ENCODE measurements at places on chromosomes 5 and 9.

DNA sequence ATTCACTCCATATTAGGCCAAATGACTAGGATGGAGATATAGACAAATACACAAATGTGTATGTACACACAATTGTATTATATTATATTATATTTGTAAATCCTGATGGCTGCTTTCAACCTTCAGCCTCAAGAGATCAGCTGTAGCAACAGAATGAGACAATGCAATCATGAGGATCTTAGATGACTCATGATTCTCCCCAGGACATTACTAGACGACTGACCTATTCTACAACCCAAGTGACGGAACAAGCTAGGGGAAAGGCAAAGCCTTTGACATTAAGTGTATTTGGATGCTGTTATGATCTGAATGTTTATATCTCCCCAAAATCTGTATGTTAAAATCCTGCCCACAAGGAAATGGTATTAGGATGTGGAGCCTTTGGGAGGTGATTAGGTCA is 66.5 kb downstream of the COX7C start:
- DNase-seq, result no peak

GRCh38 chr5:90014420-90014819 is 395.1 kb downstream of the CETN3 start:
- no peak for DNase-seq

DNA sequence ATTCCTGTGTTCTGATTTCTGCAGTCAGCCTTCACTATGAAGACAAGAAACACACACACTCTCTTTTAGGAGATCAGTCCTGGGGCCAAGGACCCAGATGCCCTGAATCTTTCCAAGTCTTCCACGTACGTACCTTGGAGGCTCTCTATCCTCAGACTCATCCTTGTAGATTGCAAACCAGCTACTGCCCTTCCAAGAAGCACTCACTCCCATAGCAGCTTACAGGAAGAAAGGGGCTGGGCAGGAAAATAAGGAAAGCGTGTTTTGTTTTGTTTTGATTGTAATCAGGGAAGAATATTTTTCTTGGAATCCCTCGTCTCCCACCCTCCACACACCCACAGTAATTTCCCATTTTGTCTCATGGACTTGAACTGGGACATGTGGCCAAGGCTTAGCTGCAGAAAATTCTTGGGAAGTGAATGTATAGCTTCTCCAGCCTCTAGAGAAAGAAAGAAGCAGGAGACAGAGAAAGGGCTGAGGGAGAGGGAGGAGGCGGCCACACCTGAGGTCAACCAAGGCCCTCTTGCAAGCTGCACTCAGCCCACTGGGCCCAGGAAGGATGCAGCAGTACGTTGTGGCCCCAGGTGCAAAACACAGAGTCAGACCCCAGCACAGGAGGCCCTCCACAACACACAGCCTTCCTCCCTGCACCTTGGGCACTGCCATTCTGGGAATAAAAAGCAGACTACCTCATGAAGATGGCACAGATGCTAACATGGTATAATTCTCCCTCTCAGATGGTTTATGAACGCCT is 29.9 kb downstream of the IRX2 start:
- no peak for DNase-seq

GRCh38 chr5:79488058-79488457 is 25.9 kb downstream of the HOMER1 start:
- DNase-seq, result no peak

- no peak for DNase-seq
These were observed 49.0 kb upstream of the LMX1B start for GRCh38 chr9:126564716-126565115.

GRCh38 chr9:74800226-74800625 is 87.5 kb downstream of the TRPM6 start:
- no peak for DNase-seq

DNA sequence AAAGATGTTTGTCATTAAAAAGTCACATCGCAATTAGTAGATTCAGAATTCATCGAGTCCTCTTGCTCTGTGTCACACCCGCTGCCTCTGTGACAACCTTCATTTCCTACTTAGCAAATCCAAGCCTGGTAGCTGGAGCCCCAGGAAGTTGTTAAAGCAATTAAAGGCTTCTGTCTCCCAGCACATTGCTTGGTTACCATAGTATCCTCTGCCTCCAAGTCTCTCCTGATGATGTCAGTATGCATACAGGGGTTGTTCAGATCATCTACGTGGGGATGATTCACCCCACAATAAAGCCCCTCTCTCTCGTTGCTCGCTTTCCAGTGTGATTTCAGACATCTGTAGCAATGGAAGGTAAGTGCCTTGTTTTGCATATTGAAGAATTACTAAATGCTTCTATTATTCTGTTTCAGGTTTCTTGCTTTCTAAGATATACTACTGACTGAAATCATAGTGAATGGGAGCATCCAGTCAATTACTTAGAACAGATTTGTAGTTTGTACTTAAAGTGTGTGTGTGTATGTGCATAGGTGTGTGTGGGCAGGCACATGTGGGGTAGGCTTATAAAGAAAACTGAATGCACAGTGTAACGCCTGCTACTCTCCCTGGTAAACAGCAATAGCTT is 52.9 kb downstream of the PAM start:
- DNase-seq, result no peak

DNA sequence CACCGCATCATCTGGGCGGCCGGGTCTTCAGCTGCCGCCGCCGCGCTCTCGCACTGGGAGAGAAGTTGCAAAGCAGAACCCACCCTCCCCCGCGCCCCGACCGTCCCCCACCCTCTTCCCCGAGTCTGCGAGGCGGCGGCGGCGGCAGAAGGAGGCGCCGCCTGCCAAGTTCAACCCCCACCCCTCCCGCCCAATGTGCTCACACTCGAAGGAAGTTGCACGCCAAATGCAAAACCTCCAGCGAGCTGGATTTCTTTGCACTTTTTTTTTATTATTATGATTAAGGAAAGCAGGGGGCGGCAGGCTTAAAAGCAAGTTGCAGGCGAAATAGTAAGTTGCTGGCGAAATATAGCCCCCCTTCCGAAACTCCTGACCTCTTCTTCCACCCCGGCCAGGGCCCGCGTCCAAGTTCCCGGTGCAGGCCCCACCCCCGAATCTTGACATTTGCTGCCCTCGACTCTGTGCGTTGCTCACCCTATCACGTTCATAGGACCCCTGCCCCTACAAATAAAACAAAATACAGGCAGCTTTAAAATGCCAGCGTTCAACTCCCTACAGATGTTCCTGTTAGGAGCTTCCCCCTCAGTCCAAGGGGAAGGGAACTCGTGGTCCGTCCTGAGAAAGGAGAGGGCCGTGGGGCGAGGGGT is 1.1 kb upstream of the NR3C1 start:
- DNase-seq, result peak; percentile 86

DNA sequence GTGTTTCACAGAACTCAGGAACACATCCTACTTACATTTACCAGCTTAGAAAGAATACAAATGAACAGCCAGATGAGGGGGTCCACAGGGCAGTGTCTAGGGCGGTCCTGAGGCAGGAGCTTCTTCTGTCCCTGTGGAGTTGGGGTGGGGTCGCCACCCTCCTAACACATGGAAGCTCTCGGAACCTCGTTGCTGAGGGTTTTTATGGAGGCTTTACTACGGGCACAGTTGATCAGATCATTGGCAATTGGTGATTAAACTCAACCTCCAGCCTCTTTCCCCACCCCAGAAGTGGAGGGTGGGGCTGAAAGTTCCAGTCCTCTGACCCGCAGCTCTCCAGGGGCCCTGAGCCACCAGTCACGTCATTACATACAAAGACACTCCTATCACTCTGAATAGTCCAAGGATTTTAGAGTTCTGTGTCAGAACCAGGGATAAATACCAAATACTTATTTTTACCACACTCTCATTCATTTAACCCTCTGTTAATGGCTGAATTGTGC is 156.9 kb downstream of the COL23A1 start:
- no peak for DNase-seq

DNA sequence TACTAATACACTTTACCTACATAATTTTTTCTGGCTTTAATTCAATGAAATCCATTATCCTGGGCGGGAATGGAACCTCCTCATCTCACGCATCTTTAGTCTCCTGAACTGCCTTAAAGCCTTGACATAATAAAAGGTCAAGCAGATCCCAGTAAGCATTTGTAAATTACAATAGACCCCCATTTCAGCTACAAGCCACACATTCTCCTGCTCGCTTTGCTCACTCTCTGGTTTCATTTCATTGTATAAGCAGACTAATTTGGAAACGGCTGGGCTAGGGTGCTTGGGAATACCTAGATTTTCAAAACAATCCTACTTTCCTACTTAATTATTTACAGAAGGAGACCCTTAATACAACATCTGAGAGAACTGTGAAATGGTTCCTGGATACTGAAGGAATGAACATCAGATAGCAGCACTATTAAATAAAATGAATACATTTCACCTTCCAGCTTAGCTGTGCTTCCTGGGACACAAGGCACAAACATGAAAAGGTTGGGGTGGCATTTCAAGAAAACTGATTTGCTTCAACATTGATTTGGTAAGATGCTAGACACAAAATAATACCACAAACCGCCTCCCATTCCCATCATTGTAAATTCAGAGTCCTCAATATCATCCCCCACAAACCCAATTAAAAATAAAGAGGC is 1.5 kb downstream of the JAKMIP2 start:
- DNase-seq, result no peak

DNA sequence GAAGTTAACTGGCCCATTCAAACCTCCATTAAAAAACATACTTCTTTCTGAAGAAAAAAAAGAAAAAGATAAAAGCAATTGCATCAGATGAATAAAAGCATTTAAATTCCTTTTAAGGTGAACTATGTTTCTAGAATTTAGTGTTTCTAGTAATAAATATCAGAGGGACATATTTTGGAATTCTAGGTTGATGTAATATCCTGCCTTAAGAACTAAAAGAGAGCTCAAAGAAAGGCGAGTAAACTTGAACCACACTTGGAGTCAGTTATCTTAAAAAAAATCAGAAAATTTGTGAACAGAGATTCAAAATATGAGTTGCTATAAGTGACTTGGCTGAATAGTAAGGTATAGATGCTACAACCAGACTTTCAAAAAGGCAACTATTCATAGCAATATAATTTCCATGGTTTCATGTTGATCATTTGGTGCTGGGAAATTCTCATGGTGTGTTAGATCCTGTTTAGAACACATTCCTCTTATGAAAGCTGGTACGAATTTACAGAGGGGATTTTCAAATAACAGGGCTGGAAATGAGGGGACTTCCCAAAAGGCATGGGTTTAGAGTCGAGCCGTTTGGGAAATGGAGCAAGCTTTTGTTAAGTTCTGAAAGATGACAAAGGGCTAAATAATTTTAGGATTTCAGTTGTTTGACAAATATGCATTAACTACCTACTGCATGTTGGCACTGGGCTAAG is 37.6 kb upstream of the RAI14 start:
- no peak for DNase-seq

- no peak for DNase-seq
These were observed 18.8 kb downstream of the GLE1 start for GRCh38 chr9:128523199-128523925.

DNA sequence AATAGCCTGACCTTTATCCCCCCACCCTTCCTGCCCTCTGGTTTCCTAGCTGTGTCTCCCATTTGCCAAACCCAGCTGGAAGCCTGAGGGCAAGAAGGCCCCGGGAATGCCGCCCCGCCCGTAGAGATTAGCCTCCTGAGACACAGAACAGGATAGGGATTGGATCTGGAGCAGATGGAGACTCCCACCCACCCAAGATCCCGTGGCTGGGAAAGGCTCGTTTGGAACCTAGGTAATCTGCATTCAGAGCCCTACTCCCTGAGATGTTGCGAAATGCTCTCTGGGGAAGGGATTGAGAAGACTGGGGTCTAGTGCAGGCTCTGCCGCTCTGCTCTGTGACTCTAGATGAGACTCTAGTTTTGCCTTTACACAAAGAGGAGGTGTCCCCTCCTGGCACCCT is 10.9 kb downstream of the AQP3 start:
- DNase-seq, result no peak

DNA sequence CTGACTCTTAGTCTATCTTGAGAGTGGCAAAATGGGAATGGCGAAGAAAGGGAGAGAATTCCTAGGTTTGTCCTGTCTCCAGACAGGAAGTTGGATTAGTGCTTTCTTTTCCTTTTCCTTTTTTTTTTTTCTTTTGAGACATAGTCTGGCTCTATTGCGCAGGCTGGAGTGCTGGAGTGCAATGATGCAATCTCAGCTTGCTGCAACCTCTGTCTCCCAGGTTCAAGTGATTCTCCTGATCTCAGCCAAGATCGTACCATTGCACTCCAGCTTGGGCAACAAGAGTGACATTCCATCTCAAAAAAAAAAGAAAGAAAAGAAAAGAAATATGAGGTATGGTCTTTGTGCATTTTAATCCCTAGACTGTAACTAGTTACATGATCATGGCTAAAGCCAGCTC is 12.6 kb upstream of the KIF27 start:
- DNase-seq, result no peak

DNA sequence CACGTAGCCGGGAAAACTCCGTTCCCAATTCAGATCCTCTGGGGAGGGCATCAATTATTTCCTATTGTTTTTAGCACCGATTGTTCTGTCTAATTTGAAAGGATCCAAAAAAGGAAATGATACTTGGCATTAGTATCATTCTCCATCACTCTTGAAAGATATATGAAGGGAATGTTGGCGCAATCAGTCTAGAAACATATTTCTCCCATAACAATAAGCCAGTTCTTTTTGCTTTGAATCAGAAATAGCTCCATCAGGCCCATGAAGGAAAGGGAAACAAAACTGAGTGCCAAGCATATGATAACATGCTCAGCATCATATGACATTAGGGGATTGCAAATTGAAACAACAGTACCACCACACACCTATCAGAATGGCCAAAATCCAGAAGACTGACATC is 39.8 kb downstream of the SRD5A1 start:
- no peak for DNase-seq

DNA sequence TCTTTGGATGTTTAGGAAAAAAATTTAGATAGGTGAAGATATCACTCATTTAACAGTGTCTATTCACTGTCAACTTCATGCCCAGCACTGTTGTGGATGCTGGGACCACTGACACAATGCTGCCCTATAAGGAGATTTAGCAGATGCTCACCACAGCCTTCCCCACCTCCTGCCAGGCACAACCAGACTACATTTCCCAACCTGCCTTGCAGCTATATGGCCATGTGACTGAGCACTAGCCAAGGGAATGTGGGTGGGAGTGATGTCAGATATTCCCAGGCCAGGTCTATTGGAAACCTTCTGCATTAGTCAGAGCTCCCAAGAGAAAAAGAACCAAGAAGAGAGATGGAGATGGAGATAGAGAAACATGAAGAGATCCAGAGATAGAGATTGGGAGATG is 302.6 kb upstream of the TAS2R1 start:
- no peak for DNase-seq

DNA sequence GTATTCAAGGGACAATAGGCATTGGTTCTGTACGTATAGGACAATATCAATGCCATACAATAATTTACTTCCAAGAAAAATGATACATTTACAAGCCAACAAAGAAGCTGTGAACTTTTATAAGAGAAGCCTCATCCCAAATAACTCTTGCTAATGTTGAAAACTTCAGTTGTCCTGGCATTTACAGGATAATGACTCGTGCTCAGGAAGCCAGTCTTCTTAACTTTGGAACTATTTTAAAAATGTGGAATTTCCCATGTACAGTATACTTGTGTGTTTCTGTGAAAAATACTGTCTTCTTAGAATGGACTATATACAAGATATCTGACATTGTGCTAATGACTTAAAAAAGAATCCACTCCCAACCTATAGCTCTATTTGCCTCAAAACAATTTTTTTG is 1479.3 kb upstream of the CDH9 start:
- DNase-seq, result no peak

GRCh38 chr5:154866841-154867240 is 8.4 kb downstream of the CNOT8 start:
- no peak for DNase-seq

GRCh38 chr9:134404376-134405358 is 78.4 kb downstream of the RXRA start:
- DNase-seq, result no peak

GRCh38 chr9:18906656-18907395 is 126.2 kb downstream of the SAXO1 start:
- no peak for DNase-seq

Data from stimulated activated naive CD4-positive, alpha-beta T cell treated with Interleukin-2 at 50 U/mL for 16 hours (primary cell).